T47D (cell line): ENCODE measurements at places on chromosomes 6 and 20.

DNA sequence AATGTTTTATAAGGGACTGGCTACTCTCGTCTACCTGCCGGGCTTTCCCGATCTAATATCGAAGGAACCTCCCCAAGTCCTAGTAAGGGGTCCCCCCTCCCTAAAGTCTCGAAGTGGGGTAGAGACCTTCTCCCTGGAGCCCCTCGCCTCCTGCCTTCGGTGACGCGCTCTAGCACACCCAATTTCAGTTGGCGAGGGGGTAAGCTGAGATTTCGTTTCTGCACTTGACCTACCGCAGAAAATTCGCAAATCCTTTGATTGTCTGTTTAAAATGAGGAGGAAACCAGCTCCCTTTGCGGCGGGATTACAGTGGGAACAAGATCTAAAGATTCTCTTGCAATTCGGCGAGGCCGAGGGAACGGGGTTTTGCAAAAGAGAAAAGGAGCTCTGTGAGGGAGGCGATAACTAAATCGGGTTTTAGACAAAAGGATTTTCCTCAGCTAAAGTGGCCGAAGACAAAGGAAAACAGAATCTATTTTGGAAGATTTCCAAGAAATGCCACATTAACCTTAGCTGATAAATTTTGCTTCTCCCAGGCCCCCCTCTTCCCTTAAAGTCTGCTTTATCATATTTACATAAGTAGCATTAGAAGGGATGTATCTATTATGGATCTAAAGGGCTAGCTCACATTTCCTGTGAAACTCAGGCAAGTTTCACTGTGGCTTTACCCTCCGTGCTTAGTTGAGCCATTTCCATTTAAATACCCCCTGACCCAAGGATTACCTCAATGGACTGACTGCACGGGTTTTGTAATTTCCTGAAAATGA is 8.4 kb downstream of the SIM1 start:
- no peak for DNase-seq

DNA sequence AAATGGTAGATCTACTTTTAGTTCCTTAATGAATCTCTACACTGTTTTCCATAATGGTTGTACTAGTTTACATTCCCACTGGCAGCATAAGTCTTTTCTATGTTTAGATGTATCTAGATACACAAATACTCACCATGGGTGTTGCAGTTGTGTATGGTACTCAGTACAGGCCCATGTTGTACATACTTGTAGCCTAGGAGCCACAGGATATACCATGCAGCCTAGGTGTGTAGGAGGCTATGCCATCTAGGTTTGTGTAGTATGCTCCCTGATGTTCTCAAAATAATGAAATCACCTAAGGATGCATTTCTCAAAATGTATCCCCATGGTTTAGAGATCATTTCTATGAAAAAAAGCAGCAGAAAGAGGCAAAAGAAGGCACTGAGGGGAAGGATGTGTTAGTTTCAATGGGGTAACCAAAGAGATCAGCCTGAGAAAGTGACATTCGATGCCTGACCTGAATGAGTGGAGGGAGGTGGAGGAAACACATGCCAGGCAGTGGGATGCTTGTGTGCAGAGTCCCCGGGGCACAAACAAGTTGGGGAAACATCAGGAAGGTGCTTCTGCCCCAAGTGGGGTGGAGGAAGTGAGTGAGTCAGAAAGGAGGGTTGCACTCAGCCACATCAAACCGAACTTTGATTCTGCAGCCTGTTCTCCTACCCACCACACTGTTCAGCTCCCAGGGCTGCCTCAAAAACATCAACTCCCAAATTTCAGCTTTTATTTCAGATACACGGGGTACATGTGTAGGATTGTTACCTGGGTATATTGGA is 191.2 kb downstream of the ZNF217 start:
- DNase-seq: no peak

DNA sequence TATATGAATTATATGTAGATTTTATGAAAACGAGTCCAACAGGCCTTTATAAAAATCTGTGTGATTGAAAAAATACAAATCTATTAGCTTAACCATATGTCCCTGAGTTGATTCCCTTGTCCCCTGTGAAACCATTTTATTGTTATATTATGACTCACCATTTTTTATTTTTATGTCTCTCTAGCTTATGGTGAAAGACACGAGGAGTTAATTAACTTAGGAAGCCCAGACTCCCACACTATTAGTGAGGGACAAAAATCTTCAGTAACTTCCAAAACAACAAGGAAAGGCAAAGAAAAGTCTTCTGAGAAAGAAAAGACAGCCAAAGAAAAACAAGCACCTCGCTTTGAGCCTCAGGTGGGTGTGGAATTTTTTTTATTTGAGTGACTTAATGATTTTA is 183.1 kb downstream of the ADGB start:
- no peak for DNase-seq

DNA sequence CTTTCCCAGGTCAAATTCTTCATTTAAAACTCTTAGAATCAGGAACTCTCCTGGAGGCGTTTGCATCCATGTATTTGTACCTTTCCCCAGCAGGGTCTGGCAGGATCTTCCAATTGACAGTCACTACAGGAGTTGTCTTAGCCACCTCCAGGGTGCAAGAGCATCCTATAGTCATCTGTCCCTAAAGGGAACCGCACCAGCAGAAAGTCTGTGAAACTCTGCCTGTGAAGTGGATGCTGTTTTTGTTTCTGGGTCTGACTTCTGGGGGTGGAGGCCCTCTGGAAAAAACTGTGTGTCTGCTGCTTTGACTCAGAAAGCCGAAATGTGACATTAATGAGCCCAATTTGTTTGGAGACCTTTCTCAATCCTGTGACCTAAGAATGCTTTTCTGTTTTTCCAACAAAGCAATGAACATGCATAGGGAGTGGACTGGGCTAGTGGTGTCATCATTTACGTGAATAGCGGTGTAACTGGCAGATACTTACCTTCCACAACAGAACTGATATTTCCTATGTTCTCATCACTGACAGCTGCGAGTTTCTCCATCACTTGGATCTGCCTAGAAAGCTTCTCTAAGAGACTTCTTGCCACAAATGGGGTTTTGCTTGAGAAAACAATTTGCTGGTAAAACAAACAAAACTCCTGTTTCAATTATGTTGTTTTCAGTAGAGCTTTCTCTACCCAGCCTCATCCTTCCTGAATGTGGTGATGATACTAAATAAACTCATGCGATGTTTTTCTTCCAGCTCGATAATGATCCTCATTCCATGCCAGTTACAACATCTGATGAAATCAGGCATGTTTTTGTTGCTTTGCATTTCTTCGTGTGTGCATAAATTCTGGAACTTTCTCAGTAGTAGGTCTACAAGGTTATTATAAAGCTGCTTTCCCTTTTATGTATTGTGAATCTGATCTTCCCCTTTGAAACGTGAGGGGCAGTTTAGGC is 33.3 kb upstream of the ARMH2 start:
- DNase-seq: peak; percentile 9

DNA sequence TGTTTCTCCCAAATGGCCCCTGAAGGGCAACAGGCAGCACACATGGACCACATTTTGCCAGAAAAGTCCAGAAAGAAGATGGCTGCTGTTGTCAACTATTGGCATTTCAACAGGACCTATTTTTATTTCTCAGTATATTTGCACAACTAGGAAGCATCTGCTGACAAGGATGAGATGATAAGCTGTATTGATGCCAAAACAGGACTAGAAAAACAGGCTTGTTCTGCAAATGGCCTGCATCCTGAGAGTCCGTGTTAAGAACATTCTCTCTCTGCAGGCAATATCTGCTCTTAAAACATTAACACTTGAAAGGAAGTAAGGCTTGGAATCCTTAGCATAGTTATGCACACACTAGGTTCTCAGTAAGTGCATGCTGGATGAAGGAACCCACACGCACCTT is 283.7 kb downstream of the ESR1 start:
- peak; percentile 55 for DNase-seq

- DNase-seq: no peak
These were observed 1.6 kb downstream of the RAET1G start for GRCh38 chr6:149921361-149921760.

DNA sequence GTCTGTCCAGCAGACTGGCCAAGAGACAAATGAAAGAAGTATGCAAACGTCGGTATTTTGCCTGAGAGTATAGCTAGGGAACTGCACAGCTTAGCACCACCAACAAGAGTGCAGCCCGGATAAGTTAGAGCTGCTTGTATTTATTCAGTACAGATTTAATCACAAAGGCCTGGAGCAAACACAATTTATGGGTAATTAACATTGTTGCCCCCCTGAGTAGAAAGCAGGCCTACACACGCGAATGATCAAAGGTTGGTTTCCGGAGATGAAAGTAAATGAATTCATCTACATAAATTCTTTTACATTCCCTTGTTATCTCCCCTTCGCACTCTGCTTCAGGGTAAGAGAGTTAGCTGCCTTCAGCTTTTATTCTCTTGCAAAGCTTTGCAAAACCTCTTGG is 24.7 kb upstream of the CRISP1 start:
- no peak for DNase-seq

DNA sequence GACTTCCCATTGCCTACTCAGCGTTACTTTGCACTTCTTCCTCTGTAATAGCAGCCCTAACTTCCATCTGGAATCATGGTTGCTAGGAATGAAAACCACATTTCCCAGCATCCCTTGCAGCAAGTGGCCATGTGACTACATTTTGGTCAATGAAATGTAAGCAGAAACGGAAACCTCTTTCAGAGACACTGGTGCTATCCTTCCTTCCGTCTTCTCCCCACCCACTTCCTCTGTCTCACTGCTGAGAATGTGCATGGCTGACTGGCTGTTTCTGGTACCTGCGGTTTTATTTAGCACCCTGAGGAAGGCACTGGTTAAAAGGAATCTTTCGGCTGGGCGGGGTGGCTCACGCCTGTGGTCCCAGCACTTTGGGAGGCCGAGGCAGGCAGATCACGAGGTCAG is 107.4 kb downstream of the SCML4 start:
- peak; percentile 4 for DNase-seq

- DNase-seq: peak; percentile 77
These were observed 1.1 kb downstream of the GJA10 start for GRCh38 chr6:89895276-89895874.

GRCh38 chr20:23541330-23541729 is 27.0 kb downstream of the CST9L start:
- DNase-seq: no peak

GRCh38 chr6:149896491-149896890 is 1.4 kb downstream of the RAET1E start:
- no peak for DNase-seq

GRCh38 chr20:52209154-52209571 is 17.6 kb upstream of the ZFP64 start:
- DNase-seq: no peak

DNA sequence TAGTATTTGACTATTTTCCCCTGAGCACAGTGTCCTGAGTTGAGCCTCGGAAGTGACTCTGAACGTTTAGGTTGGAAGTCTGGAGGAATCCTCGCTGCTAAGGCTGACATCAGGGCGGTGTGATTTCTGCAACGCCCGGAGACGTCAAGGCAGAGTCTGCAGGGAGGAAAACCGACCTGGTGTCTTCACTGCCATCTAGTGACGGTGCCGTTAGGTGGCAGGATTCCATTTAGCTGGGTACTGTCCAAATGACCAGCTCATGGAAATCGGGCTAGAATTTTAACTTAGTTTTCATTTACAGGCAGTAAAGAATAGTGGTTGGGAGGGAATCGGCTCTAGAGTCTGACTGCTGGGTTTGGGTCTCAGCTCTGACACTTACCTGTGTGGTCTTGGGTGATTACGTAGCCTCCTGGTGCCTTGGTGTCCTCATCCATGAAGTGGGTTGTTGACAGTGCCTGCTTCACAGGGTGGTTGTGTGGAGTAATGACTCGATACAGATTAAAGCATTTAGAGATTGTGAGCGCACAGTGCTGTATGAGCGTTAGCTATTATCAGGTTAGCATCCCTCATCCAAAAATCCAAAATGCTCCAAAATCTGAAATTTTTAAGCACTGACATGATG is 35.0 kb downstream of the FOXF2 start:
- peak; percentile 83 for DNase-seq

GRCh38 chr6:2850538-2851113 is 9.0 kb upstream of the SERPINB1 start:
- DNase-seq: no peak

DNA sequence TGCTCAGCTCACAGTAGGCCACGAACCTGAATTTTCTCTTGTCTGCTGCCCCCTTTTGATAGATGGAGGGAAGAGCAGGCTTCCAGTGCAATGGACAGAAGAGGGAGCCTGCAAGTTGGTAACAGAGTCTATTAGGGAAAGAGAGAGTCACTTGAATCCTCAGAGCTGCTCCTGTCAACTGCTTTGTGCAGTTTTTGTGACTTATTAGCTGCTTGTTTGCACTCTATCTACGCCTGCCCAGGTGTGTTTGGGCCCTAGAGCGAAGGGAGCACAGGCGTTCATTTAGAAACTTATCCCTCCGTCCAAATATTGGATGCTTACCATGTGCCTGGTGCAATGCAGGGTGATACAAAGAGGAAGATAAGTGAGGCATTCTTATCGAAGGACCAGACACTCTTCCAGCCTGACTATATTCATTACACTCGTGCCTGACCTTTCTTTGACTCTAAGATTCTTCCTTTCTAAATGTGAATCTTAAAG is 11.6 kb upstream of the SLC2A12 start:
- DNase-seq: peak; percentile 78

DNA sequence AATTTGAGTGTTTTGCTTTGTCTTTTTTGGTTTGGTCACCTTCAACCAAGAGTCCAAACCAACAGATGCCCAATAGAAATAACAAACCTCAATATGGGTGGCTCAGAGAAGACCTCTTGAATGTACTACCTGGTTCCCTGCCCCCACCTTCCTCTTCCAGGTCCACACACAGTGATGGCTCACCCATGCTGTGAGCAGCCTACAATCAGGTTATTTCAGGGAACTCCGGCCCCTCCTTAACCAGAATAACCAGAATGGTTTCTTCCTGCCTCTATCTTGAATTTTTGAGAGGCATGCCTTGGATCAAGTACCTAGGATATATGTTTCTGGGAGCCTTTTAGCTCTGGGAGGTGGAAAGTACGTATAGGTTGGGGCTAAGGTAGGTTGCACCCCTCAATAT is 327.1 kb upstream of the PRDM1 start:
- DNase-seq: no peak

DNA sequence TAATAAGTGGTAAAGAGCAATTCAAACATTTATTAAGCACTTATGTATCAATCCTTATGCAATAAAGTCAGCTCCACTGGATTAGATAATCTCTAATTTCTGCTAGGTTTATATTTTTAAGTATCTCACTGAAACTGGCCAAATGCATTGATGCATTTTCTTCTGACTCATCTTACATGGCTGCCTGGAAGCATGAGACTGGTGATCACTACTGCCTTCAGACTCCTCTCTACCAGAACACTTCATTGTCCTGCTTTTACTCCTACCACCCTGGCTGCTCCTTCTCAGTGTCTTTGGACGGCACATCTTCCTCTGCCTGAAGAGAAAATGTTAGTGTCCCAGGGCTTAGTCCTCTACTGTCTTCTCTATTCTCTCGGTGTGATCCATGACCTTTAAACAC is 7.4 kb downstream of the CEP85L start:
- DNase-seq: no peak
